ENCODE measurements at places on chromosomes 5 and 9.

DNA sequence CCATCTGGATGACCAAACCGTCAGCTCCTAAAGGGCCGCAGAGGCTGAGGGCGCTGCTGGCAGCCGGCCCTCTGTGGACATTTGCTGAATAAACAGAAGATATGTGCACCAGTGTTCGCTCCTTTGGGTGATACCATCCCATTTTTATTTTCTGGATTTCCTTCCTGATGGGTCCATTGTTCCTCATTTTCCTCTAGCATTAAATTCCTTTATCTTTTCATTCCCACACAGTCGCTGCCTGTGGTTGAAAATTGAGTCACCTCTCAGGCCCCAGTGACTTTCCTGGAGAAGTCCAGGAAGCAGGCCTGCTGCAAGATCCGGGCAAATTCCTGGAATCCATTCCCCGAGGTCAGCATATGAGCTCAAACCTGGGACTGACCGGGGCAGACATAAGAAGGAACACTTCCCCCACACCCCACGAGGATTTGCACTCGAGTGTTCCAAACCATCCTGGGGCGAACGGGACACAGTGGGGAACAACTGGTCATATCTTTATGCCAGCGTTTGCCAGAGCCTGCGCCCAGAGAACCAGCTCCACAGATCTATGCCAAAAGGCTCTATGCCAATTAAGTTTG lies 86.7 kb upstream of the PCA3 start:
- DNase-seq, result no peak

DNA sequence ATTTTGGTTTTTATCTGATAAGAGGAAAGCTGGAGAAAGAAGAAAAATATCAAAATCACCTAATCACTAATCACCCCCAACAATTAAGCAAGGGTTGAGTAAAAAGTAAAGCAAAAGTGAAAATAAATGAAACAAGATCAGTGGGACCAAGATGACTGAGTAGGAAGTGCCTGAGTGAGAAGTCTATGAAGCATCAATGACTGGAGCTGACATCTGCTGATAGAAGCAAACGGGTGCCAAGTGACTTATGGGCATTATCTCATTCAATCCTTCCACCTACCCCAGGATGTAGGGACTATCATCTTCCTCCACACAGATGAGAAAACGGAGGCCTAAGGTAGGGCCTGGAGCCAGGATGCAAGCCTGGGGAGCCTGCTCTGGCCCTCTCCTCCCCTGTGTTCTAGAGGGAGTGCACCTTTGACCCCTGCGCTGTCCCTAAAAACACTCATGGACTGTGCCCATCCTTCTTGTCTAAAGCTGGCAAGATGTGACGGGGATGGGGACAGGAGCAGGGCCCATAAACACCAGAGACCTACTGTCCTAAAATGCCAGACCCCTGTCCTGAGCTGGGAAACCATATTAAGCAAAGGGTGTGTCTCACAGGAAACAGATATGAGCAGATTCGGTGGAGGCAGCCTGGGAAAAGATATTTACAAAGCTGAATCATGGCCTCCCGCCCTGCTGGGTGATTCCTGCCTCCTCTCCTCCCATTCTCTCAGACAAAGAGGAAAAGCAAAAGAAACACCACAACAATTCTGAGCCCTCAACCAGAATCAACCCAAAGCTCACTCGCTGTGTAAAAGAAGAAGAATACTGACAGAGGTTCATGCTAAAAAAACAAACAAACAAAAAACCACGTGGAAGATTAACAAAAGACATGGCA lies 116.0 kb downstream of the AUH start:
- DNase-seq, result no peak

- DNase-seq, result no peak
These were observed 14.6 kb downstream of the SPATA9 start for GRCh38 chr5:95668216-95668615.

- DNase-seq, result no peak
These were observed 123.5 kb downstream of the TRIO start for GRCh38 chr5:14266686-14267085.

DNA sequence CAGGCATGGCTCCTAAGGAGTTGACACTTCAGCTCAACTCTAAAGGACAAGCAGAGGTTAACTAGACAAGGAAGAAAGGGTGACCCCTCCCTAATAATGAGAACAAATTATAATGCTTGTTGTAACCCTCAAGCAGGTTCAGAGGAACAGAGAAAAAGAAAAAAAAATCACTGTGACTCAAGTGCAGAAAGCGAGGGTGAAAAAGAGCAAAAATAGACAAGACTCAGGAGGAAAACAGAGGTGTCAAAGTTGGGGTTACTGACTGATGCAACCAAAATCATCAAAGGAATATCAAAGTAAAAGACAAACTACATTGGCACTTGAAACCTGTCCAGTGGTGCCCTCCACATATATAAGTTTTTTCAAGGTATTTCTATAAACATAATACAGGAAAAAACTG lies 28.4 kb downstream of the FBXW11 start:
- DNase-seq, result no peak

GRCh38 chr5:37170856-37171255 lies 78.3 kb downstream of the CPLANE1 start:
- no peak for DNase-seq

DNA sequence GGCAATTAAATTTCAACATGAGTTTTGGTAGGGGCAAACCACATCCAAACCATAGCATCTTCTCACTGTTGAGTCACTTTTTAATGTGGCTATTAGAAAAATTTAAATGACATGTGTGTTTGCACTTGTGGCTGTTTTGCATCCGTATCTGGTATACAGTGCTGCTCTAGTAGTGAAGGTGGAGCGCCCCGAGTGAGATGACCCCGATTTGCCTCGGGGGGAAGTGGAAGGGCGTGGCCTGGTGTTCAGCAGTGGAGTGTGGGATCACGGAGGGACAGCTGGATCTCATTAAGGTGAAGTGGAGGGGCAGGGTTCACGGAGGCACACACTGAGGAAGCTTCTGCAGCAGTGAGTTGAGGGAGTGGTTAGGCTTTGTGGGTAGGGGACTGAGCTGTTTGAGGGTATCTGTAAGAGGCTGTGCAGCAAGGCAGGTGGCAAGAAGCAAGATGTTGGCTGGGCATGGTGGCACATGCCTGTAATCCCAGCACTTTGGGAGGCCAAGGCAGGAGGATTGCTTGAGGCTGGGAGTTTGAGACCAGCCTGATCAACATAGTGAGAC lies 6.2 kb upstream of the GMCL2 start:
- DNase-seq, result no peak

DNA sequence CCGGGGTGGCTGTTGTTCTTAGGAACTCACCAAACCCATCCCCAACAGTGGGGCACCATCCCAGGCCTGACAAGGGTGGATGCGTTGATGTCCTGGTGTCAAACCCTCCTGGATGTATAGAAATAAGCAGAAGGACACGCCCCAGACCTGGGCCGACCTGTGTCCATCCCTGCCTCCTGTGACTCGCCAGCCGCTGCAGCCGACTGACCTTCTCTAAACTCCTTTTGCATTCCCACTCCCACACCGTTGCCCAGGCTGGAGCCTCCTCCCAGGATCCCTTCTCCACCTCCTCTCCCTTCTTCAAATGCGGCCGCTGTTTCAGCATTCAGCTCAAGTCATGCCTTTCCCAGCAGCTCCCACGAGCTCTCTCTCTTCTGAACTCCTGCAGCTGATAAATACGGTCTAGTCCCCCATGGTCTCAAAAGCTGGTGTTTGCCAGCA lies 213.2 kb upstream of the IER5L start:
- DNase-seq, result no peak

DNA sequence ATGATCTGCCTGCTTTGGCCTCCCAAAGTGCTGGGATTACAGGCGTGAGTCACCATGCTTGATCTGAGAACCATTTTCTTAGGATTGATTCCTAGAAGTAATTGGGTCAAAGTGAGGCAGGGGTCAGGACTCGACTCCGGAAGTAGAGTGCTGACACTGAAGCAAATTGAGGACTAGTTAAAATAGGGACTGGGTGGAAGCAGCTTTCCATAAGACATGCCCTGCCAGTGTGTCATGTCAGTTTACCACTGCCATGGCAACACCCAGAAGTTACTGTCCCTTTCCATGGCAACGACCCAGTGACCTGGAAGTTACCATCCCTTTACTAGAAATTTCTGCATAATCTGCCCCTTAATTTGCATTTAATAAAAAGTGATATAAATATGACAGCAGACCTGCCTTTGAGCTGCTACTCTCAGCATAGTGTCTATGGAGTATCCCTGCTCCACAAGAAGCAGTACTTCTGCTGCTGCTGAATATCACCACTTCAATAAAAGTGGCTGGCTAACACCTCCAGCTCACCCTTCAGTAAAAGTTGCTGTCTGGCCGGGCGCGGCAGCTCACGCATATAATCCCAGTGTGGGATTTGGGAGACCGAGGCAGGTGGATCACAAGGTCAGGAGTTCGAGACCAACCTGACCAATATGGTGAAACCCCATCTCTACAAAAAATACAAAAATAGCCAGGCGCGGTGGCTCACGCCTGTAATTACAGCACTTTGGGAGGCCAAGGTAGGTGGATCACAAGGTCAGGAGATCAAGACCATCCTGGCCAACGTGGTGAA lies 47.8 kb upstream of the JADE2 start:
- DNase-seq, result no peak

DNA sequence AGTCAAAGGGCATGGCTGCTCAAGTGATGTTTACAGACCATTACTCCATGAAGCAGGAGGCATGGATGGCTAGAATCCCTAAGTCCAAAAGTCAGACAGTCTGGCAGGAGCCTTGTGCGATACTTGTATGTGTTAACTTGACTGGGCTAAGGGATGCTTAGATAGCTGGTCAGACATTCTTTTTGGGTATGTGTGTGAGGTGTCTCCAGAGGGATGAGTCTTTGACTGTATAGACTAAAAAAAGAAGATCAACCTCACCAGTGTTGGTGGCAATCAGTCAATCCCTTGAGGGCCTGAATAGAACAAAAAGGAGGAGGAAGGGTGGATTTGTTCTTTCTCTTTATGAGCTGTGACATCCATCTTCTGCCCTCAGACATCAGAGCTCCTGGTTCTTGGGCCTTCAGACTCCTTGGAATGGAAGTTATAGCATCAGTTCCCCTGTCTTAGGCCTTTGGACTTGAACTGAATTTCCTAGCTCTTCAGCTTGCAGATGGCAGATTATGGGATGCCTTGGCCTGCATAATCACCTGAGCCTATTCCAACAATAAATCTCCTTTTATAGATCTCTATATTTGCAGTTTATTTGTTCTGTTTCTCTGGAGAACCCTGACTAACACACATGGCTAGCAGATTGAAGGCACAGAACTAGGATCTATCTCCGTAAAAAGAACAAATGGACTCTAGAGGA lies 9.7 kb upstream of the HSPB3 start:
- DNase-seq, result no peak

GRCh38 chr9:94783928-94784327 lies 57.4 kb downstream of the AOPEP start:
- DNase-seq, result no peak

DNA sequence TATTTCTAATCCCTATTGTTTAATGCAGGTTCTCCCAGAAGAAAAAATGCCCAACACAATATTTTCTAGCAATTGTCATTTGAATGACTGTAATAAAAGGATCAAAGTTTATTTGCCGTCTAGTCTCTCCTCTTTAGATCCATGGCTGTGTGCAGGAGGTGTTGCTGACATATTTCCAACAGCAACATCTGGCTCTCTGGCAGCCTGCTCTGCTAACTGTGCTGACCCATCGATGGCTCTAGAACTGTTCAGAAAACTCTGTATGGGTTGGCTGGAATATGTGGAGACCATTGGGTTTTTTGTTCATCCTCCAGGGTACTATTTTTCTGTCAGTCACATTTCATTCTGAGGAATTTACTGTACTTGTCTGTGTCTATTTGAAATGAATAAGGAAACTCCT lies 202.0 kb upstream of the SLC27A6 start:
- DNase-seq, result no peak

GRCh38 chr5:137203011-137203632 lies 296.0 kb downstream of the SPOCK1 start:
- DNase-seq, result no peak

GRCh38 chr5:56281489-56282165 lies 48.5 kb upstream of the ANKRD55 start:
- DNase-seq, result no peak

DNA sequence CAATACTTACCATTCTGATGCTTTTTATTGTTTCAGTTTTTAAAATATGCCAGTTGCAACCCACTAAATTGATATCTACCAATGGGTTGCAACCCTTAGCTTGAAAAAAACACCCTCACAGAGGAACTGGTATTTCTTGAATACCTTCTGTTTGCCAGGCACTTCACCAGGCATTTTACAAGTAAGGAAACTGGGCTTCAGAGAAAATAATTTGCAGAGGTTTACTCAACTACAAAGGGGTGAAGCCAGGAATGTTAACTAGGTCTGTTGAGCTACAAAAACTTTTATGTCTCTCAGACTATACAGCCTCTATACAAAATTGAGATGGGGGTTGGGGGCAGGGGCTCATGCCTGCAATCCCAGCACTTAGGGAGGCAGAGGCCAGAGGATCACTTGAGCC lies 65.0 kb downstream of the STX17 start:
- DNase-seq, result no peak

DNA sequence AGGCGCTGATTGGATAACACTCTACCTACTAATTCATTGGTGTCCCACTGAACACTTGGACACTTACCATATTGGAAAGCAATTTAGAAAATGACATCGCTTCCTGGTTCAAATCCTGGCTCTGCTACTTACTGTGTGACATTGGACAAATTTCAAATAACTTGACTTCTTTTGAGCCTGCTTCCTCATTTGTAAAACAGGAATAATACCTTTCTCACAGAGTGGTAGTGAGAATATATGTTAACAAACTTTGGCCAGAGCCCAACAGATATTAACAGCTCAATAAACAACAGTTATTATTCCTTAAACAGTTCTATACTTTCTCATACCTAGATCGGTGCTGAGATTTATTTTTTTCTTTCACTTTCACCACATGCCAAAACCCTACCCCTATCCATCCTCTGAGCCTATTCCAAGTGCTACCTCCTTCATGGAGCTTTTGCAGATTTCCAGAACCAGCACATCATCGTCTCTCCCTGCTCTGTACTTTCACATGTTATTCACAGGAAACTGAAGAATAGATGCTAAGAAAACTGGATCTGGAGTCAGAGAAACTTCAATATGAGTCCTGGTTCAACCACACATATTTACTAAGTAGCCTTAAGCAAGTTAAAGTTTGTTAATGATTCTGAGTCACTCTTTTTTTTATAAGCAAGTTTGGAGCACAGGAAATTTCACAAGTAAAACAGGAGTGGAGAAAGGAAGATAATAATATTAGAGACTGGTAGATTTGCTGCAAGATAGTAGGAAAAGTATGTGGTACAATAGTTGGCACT lies 92.3 kb downstream of the STRBP start:
- DNase-seq, result no peak
